Uterus (tissue), 4 donors: ENCODE measurements at places on chromosomes 16 and 17.

DNA sequence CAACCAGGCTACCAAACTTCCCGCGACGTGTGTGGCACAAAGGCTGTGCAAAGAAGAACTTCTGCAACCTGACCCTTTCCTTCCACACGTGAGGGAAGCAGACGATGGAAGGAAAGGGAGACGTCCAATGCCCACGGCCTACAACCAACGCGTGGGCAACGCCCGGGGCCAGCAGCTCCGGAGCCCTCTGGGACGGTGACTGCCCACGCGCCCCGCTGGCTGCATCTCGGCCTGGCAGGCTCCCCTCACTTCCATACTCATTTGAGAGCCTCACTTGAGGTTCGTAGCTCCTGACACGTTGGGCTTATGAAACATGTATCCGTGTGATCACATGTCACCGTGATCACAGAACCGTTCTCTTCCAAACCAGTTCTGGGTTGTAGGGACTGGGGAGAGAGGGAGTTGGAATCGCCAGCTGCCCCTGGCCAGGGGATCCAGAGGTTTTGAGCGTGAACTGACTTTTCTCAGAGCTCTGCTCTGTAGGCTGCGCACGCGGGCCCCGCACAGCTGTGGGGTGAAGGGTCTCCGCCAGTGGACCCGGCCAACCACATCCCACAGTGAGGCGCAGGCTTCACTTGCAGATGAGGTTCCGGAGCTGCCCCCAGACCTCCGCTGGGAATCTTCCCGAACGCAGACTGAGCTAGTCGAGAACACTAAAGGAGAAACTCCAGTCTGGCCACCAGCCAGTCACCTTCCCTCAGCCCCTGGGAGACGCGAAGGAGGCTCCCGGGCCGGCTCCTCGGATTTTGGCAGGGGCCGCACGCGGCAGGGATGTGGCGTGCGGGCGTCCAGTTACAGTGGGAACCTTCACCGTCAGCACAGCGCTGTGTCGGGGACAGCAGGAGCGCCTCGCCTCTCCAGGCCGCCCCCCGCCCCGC lies 1.0 kb downstream of the LMF1 start:
- no peak for DNase-seq

- DNase-seq: no peak
Observed at GRCh38 chr17:21680366-21680765, 12.0 kb upstream of the KCNJ18 start.

DNA sequence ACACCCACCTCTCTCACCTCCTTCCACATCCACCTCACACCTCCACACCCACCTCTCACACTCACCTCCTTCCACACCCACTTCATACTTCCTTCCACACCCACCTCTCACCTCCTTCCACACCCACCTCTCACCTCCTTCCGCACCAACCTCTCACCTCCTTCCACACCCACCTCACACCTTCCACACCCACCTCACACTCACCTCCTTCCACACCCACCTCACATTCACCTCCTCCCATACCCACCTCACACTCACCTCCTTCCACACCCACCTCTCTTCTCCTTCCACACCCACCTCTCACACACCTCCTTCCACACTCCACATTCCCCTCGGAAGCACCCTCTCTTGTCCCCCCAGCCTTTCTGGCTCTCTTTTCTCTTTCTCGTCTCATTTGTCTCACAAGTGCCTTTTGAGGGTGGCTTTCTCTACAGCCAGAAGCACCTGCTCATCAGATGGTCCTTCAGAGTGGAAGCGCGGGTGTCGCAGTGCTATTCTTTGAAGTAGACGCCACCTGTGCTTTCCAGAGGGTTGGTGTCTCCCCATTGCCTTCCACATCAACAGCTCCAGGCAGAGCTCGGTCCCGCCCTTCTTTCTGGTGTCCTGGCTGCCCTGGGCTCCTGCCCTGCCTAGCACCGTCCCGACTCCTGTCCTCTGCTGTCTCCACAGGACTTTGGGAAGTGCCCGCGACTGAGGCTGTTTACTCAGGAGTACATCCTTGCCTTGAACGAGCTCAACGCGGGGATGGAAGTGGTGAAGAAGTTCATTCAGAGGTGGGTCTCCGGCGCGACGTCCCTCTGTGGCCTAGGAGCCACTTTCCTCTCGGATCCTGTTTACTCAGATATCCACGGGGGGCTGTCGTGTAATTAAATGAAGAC lies 109.4 kb upstream of the PLCG2 start:
- DNase-seq: no peak

- DNase-seq: no peak
Observed at GRCh38 chr16:3868556-3868955, 12.0 kb downstream of the CREBBP start.

DNA sequence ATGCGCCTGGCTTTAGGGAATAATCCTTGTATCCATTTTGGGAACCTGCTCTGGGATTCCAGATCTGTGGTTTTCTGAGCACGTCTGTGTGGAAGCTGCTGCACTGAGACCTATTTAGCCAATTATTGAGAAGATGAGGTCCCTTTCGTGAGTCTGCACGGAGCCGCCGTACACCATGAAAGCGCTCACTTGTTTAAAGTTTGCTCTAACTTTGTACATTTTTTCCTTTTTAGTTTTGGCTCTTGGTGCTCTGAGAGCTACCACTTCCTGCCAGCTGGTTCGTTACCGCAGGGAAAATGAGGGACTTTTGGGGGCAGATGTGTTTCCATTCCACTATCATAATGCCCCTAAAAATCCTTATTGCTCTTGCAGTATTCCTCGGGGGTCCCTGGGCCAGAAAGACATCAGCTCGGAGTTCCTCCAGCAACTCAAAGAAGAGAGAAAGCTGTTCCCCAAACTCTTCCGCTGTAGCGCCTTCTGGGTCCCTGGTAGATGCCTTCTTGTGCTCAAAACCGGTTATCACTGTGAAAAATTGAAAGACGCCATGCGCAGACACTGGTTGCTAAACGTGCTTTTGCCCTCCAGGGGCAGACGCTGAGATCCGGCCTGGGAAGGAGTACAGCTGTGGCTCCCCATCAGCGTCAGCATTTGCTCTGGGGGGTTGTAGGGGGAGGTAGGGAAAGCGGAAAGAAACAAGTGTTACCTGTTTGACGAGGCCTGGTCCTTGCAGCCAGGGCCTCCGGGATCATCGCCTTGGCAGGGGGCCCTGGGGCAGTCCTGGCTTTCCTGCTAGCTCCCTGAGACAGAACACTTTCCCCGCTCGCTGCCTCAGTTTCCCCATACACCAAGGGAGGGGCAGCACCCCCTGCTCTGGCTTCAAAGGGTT lies 238.1 kb downstream of the MRTFB start:
- DNase-seq: no peak
